Activated CD8-positive, alpha-beta memory T cell treated with anti-CD3 and anti-CD28 coated beads, Interleukin-2, amount 50 U/mL, for 48 hours (primary cell): ENCODE measurements at places on chromosomes 13 and 19.

- DNase-seq = peak; percentile 56
Measured at GRCh38 chr13:52010890-52011631, at the start of gene ATP7B. Gene ATP7B, minus strand, starts transcription at chr13:52011450. Its CDS starts 113 bp downstream, at chr13:52011337.

- DNase-seq = no peak
Measured at GRCh38 chr13:93397619-93398018, 171.0 kb downstream of the GPC6 start.

DNA sequence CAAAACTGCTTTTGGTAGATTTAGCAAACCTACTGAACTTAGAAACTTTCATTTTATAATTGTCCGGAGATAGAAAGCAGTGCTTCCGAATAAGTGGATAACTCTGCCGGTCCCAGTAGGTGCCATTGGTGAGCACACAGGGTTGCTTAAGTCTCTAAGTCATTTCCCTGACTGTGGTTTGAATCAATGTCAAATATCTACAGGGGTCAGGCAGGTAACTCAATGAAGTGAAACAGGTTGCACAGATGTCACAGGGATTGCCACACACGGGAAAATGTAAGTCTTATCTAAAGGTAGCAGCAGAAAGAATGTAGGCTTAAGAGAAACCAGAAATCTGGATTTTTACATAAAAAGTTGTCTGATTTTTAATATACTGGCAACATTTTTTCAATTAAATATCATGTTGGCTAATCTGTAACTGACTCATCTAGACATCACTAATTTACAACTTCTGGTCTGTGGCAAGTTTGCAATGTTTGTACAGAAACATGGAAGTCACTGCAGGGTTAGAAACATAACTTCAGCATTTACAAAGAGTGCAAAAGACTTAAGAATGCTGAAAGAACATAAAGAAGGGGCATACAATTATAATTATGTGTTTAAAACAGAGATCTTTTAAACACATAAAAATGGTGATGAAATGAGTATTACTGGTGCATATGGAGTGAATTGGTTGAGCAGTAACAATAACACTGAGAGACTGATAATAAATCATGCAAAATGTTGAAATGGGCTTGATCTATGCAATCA, 14.3 kb upstream of the LRRC63 start:
- no peak for DNase-seq

- no peak for DNase-seq
Measured at GRCh38 chr19:1447504-1447903, 2.4 kb upstream of the APC2 start.

DNA sequence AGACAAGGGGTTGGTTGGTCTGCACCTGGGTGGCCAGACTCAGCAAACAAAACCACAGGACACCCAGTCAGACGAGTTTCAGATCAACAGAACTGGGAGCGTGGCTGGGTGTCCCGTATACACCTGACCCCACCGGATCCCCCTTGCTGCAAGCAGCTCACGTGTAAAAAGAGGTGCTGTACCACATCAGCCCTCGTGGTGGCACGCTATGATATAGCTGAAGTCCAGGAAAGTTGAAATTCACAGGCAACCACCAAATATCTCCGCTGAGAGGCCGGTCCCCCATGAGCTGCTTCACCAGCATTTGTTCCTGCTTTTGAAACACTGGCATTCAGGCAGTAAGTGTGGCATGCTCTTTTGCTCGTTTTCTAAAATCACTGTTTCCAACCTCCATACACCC, 92.3 kb downstream of the TUBA3C start:
- DNase-seq = no peak

- DNase-seq = no peak
Measured at GRCh38 chr19:8093740-8094139, 41.2 kb downstream of the CCL25 start.

- no peak for DNase-seq
Measured at GRCh38 chr13:103099722-103100293, 33.6 kb upstream of the SLC10A2 start.

GRCh38 chr19:55437410-55437809, 5.7 kb downstream of the SHISA7 start:
- DNase-seq = no peak

- DNase-seq = no peak
Measured at GRCh38 chr13:38361542-38362262, 12.1 kb downstream of the UFM1 start.

DNA sequence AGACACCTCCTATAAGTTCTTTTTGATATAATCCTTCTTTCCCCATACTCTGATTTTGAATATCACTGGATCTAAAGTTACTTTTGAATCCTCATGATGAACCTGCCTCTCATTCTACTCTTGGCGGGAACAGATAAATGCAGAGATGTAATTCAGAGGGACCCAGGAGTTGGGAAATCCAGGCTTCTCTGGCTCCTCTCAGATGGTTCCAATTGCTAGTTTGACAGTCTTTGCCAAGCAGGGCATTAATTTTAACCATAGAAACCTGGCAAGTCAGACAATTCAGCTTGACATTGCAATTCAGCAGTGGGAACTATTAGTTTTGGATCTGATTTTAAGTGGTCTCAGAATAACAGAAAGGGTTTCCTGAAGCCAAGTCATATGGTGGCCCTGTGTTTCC, 67.3 kb upstream of the KLF12 start:
- DNase-seq = no peak

- no peak for DNase-seq
Measured at GRCh38 chr19:42089191-42089750, 13.3 kb downstream of the ZNF574 start.

- no peak for DNase-seq
Measured at GRCh38 chr13:47291107-47291656, 394.3 kb upstream of the HTR2A start.

DNA sequence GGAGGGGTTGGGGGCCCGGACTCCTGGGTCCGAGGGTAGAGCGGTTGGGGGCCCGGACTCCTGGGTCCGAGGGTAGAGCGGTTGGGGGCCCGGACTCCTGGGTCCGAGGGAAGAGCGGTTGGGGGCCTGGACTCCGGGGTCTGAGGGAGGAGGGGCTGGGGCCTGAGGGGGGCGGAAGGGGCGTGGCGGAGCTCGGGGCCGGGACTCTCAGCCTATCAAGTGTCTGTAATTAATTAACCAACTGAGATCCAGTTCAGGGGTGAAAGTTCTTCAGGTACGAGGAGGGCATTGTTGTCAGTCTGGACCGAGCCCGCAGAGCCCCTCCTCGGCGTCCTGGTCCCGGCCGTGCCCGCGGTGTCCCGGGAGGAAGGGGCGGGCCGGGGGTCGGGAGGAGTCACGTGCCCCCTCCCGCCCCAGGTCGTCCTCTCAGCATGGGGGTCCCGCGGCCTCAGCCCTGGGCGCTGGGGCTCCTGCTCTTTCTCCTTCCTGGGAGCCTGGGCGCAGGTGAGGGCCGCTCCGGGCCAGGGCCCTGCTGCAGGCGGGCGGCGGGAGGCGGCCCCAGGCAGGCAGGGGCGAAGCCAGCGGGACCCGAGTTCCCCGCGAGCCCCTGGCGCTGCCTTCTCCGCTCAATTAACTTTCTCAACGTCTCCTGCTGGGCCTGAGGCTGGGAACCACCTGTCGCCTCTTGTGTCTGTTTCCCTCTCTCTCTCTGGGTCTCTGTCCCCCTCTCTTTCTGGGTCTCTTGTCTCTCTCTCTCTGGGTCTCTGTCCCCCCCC, 697 bp downstream of the FCGRT start:
- DNase-seq = peak; percentile 67

DNA sequence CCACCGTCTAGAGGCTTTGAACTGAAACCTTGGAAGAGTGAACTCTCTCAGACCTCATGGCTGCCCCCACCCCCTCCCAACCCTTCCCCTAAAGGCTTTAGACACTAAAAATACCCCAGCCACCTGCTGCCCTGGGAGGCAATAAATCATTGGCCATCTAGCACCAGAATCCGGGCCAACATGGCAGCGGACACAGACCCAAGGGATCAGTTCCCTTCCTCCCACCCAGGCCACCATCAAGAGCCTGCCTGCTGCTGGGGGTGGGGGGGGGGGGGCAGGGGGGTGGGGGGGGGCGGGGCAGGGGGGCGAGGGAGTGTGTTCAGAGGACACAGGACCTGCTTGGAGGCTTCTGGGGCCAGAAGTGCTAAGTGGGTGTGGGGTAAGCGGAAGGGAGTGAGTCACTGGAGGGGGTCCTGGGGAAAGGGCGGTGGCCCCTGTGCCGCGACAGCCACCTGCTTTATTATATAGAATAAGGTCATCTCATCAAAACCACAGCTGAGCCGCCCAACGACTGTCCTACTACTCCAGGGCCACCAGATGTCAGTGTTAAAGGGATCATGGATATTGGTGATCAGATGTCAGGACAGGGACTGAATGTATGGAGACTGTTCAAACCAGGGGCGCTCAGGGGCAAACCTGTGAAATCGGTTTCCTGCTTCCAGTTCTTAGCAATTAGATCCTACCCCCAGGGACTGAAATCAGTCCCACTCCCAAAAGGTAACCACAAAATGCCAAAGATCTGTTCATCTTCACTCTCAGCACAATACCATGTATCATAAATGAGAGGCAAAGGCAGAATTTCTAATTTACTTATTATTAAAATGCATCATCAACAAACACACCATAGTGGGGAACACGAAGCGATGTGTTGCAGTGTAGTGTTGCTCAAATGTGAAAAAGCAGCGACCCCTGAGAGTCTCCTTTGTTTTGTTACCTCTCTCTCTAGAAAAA, 24.3 kb downstream of the ARL11 start:
- no peak for DNase-seq

DNA sequence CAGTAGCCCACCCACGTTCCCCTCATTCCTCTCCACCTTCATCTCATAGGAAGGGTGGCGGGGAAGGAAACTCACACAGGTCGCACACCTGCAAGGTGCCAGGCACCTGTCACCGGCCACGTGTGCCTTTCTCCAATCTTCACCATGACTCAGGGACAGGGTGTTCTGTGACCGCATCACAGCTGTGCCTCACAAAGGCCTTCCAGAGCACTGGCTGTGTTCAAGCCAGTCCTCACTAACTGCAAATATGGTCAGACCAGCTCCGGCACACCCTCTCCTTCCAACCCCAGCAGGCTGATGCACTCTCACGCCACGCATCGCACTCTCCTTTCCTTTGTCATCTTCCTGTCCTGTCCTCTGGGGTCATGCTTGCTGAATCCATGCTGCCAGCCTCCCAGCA, 415.9 kb downstream of the IRS2 start:
- DNase-seq = no peak

- no peak for DNase-seq
Measured at GRCh38 chr19:5530701-5531100, 37.1 kb downstream of the TINCR start.

DNA sequence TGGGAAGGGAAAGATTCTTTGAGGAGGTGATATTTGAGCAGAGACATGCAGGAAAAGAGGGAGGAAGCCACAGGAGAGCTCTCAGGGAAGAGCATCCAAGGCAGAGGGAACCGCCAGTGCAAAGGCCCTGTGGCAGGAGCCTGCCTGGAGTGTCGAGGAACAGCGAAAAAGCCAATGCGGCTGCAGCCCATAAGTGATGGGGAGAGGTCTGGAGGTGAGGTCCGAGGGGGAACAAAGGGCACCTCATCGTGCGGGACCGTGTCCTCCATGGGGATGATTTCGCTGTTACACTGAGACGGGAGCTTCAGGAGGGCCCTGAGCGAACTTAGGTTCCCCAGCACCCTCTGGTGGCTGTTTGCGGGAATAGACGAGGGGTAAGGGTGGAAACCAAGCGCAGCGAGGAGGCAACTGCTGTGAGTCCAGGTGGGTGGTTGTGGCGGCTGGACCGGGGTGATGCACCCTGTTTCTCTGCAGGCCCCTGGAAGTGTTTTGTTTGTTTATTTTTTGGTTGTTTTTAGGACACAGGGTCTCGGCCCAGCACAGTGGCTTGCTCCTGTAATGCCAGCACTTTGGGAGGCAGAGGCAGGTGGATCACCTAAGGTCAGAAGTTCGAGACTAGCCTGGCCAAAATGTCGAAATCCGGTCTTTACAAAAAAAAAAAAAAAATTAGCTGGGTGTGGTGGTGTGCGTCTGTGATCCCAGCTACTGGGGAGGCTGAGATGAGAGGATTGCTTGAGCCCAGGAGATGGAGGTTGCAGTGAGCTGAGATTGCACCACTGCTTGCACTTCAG, 5.9 kb upstream of the EHD2 start:
- peak; percentile 87 for DNase-seq

GRCh38 chr13:48621056-48621455, 32.7 kb upstream of the CYSLTR2 start:
- no peak for DNase-seq

- no peak for DNase-seq
Measured at GRCh38 chr19:51148580-51148979, 6.5 kb downstream of the SIGLEC7 start.

- no peak for DNase-seq
Measured at GRCh38 chr19:42030645-42031440, 36.8 kb upstream of the ATP1A3 start.

DNA sequence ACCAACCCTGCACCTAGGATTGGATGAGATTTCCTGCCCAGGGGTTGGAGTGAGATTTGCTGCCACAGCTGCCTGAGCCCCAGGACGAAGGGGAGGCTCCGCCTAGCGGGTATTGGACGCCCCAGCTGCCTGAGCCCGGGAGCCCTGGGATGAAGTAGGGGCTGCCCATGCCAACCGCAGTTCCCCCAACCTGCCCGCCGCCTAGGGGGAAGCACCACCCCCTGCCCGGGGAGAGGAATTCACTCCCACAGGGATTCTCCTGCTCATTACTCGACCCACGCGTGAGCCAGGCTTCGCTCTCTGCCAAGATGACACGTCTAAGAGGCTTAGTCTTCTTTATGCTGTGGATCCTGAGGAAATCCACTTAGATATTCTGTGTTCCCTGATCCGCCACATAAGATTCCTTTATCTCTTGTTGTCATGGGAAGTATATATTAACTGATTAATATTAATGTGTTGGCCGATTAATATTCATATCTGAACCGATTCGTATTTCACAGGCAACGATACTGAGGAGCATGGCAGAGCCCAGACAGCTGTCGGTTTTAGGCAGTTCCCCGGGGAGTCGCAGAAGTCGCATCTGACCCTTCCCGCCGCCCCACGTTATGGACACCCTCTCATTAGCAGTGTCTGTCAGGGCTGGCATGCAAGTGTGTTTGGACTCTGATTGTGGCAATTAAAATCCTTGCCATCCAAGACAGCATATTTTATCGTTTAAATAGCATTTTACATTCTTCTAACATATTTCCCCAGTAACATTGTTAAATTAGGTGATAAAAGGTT, 44.5 kb upstream of the KCTD15 start:
- DNase-seq = no peak
